NCI-H1417 treated with DMSO at 0.1 percent for 48 hours (cell line): ENCODE measurements at places on chromosomes 2 and 18.

- DNase-seq, result no peak
These were observed 116.4 kb downstream of the CCDC141 start for GRCh38 chr2:178933493-178933892.

DNA sequence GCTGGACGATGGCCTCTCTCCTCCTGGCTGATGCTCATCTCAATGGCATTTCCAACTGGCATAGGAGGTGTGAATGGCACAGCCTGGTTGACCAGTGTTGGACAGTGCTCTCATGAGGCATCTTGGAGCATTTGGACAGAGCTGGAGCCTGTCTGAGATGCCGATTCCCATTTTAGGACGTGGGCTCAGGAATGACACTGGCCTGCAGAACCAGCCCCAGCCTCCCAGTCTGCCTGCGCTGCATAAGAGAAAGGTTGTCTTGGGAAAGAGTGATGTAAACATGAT lies 118.2 kb upstream of the COPS8 start:
- DNase-seq, result no peak

GRCh38 chr2:86704459-86704971 lies 15.6 kb upstream of the RMND5A start:
- no peak for DNase-seq

GRCh38 chr2:54262015-54262765 lies 6.2 kb upstream of the TSPYL6 start:
- no peak for DNase-seq

DNA sequence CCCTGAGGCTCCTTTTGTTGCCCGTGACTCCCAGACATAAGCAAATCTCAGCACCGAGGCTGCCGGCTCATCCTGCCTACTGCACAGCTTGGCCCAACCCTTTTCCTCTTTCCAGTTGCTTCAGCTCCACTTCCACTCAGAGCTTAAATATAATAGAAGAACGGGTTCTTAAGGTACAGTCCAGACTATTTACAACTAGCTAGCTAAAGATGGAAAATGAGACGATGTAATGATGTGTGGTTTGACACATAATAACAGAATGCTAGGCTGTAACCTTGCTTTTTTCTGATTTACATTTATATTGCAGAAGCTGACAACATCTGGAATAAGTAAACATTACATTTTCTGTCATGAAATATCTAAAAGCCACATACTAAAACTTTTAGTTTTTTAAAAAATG lies 26.9 kb upstream of the ATP9B start:
- DNase-seq, result no peak

DNA sequence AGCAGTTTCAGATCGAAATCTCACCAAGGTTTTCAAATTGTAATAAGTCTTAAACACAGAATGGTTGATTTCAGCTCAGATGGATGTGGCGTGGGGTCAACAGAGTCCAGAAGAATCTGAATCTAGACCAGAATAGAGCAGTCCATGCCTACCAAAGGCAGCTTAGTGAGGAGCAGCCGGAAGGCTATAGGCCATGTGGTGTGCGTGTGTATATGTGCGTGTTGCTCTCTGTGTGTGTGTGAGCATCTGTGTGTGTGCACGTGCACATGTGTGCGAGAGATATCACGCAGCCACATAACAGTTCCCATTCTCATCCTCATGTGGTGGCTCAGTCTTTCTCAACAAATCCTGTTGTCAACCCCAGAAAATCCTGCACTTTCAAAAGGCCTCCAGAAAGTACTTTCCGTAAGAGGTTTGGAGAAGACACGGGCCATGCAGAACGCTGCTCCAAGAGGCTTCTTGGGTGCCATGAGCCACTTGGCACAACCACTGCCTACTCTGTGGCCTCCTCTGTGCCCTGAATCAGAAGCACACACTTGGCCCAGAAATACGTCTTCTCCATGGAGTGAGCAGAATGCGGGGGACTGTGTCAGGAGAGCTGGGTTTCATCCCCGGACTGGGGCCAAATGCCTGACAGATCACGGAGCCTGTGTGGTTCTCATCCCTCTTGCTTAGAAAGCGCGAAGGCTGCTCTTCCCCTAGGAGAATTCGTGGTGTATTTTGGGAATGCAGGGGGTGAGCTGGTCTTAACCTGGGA lies 67.3 kb downstream of the ACKR3 start:
- DNase-seq, result no peak

DNA sequence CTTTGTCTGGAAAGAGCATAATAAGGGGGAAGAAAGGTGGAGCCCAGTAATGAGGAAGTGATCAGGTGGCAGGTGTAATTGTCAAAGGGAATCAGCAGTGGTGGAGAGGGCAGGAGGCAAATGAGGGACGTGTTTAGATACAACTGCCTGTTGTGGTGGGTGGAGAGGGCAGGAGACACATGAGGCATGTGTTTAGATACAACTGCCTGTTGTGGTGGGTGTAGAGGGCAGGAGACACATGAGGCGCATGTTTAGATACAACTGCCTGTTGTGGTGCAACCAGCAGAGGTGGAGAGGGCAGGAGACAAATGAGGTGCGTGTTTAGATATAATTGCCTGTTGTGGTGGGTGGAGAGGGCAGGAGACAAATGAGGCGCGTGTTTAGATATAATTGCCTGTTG lies 173.1 kb downstream of the ANKRD30B start:
- DNase-seq, result no peak

DNA sequence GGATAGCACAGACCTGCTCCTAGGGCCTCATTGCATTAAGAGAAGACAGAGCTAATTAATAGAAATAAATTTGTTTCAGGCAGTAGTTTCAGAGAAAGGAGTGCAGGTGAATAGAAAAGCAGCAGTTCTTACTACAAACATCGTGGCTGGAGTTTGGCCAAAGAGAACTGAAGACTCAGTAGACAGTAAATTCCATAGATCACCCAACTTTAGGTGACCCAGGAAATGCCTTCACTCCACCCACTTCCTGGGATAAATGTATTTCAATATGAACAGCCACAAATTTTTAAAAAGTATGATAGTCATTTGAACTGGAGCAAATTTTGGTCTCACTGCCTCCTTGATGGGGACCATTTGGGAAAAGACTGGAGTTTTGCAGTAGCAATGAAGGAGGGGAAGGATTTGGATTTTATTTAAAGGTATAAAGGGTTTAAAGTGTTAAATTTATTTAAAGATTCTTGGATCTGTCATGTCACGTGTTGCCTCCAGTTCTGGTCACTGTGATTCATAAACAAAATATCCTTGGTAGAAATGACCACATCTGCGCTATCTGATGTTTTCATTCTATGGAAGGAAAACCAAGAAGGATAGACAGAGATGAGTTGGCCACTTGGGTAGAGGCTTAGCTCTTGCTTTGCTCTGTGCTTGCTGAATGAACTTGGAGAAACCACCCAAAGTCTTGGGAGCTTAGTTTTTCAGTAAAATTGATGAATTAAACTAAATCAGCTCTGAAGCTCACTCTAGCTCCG lies 390.2 kb downstream of the THSD7B start:
- no peak for DNase-seq

GRCh38 chr2:135490376-135490775 lies 40.6 kb downstream of the ZRANB3 start:
- no peak for DNase-seq

DNA sequence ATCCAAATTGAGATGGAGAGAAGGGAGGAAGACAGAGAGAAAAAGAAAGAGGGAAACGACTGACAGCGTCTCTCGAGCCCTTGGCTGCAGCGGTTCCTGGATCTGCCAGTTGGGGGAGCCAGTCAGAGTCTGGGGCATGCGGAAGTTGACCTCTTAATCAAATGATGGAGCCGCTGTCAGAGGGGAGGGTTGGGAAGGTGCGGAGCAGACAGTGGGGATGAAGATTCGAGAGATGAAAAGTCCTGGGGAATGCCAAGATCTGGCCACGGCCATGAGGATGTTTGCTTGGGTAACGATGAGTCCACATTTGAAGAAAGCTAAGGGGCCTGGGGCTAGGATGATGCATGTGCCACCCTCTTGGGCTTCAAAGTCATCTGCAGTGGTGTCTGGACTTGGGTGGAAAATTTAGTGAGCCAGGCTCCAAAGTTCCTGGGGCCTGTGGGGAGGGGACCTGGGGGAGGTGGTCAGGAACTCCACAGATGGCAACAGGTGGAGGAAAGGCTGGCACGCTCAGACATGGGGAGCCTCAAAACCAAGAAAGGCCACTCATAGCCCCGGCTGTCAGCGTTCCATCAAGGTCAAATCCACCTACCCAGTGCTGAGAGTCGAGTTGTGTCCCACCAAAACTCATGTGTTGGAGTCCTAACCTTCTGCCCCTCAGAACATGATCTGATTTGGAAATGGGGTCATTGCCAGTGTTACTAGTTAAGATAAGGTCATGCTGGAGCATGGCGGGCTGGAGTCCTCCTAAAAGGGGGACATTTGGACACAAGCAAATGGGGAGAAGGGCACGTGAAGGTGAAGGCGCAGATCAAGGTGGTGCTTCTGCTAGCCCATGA lies 200.1 kb downstream of the NDUFA10 start:
- DNase-seq, result no peak

GRCh38 chr18:76985156-76985950 lies 147.2 kb downstream of the MBP start:
- DNase-seq, result no peak
